Posterior vena cava (tissue), 2 donors: ENCODE measurements at places on chromosomes 11 and 22. TPM values are rescaled to one million over a fixed set of nuclear protein-coding genes. Genes with fewer than 3 reads are reported as not detected.

The MISFA gene
- 2.1 TPM for total RNA-seq

The MRPL16 gene
- 25.5 TPM for total RNA-seq

The UBQLN3 gene
- 0.38 TPM for total RNA-seq

The CBX7 gene
- total RNA-seq: 50.2 TPM

The SLC22A12 gene
- total RNA-seq: not detected

The APOL1 gene
- 69.3 TPM for total RNA-seq

The CEND1 gene
- total RNA-seq: not detected

The OR51F2 gene
- not detected for total RNA-seq

The C1QTNF4 gene
- total RNA-seq: 7.1 TPM

The FGF4 gene
- total RNA-seq: not detected

The CPT1B gene
- 8.1 TPM for total RNA-seq

The DBX1 gene
- not detected for total RNA-seq

The OR52I1 gene
- total RNA-seq: not detected

The TTC36 gene
- not detected for total RNA-seq

The OR8G5 gene
- total RNA-seq: not detected

The VPS26B gene
- total RNA-seq: 34.1 TPM

The TCN2 gene
- 23.4 TPM for total RNA-seq

The VWCE gene
- total RNA-seq: 1.6 TPM

The ACRV1 gene
- total RNA-seq: not detected

The MMP13 gene
- not detected for total RNA-seq

The GGTLC3 gene
- not detected for total RNA-seq

The KIRREL3 gene
- total RNA-seq: 0.74 TPM

The TSPAN32 gene
- 3.6 TPM for total RNA-seq

The ANKK1 gene
- total RNA-seq: not detected

The MEI1 gene
- total RNA-seq: 1.4 TPM

The BLID gene
- total RNA-seq: 4.1 TPM
